GM23248 (cell line): ENCODE measurements at places on chromosomes 6 and 20. TPM values are rescaled to one million over a fixed set of nuclear protein-coding genes. Genes with fewer than 3 reads are reported as not detected.

The PNLDC1 gene
- not detected in 2 replicates for polyA plus RNA-seq

The BMP6 gene
- 1.3 and 2.0 TPM in 2 replicates for polyA plus RNA-seq

GRCh38 chr6:1584996-1585668, 24.6 kb upstream of the FOXC1 start:
- no peak for DNase-seq
- H3K27ac ChIP-seq, result no peak overlapping the region
- peaks cover 38% of the 10 kb centered on the region for H3K27me3 ChIP-seq
- H3K36me3 ChIP-seq, result no peaks in the 10 kb centered on the region

GRCh38 chr6:14981960-14982359, 263.9 kb upstream of the JARID2 start:
- H3K36me3 ChIP-seq, result no peaks in the 10 kb centered on the region
- DNase-seq, result no peak
- H3K4me3 ChIP-seq, result no peak overlapping the region

DNA sequence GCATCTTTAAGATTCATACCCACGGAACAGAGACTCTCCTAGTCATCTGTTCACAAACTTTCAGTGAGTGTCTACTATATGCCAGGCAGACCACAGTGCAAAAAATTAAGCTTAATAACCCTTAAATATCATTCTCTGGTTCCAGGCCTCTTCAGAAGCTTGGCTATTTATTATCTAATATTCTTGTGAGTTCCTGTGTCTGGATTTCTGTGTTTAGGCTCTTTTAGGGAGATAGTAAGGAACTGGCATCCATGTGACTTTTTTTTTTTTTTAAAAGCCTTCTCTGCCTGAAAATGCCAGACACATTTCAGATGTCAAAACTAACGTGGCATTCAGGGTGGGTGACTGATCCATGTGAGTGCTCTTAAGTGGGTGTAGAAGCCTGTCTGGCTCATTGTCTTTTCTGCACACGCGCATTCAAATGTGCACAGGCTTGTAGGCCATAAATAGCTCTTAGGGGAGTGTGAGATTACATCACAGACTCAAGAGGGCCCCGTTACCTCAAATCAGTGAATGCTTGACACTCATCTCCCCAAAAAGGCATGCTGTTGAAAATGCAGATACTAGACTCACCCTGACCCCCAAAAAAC, 141.9 kb downstream of the GMPR start:
- H3K4me3 ChIP-seq, result no peak overlapping the region
- H3K27ac ChIP-seq, result no peak overlapping the region
- no peak for DNase-seq
- no peaks in the 10 kb centered on the region for H3K36me3 ChIP-seq
- no peaks in the 10 kb centered on the region for H3K27me3 ChIP-seq

GRCh38 chr6:144298194-144298593, 13.1 kb downstream of the UTRN start:
- H3K4me1 ChIP-seq, result peaks cover 29% of the 10 kb centered on the region
- H3K27ac ChIP-seq, result no peak overlapping the region

DNA sequence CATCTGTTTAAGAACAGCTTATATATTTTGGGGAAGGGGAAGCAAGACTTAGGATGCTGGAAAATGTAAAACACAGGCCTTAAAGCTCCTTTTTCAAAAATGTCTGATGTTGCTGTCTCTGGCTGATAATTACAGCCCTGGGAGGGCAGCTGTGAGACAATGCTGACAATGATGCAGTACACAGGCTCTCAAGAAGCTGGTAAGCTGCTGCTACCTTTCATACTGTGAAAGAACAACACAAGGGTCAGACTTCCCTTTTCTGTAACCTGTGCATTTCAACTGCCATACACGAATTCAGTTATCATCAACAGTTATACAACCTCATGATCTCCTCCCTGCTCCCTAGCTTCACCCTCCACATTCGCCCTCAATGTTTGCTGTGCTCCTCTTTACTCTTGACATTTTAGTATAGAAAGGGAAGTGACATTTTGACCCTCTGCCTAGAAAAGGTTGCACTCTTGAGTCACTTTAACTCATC, 25.2 kb downstream of the MAP7 start:
- H3K36me3 ChIP-seq, result no peaks in the 10 kb centered on the region
- H3K4me1 ChIP-seq, result peaks cover 14% of the 10 kb centered on the region; the same call in 1 of the 2 replicates
- H3K4me3 ChIP-seq, result no peak overlapping the region
- H3K27me3 ChIP-seq, result no peaks in the 10 kb centered on the region

- H3K27me3 ChIP-seq, result no peaks in the 10 kb centered on the region
- peaks cover 24% of the 10 kb centered on the region for H3K4me1 ChIP-seq
- H3K4me3 ChIP-seq, result no peak overlapping the region
- DNase-seq, result no peak
- H3K27ac ChIP-seq, result no peak overlapping the region
These were observed 158.9 kb downstream of the LY86 start for GRCh38 chr6:6747371-6747770.

- no peak overlapping the region for H3K27ac ChIP-seq
- H3K4me1 ChIP-seq, result no peaks in the 10 kb centered on the region
- H3K4me3 ChIP-seq, result no peak overlapping the region
- DNase-seq, result no peak
- H3K27me3 ChIP-seq, result peaks cover 61% of the 10 kb centered on the region
These were observed 43.2 kb downstream of the YTHDF1 start for GRCh38 chr20:63172726-63173125.

DNA sequence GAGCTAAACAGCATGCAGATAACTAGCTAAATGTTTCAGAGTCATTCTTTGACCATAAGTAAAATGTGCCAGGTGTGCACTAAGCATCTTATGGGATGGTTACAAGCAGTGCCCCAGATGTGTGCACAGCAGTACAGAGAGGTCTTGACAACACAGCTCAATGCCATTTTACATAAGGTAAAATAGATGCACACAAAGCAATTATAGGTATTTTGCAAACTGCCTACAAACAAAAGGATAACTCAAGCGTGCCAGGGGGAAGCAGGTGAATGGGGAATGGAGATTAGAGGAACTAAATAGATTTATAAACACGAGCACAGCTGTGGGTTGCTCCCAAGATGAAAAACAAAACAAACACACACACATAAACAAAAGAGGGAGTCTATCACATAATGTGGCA, 64.8 kb downstream of the SLC2A10 start:
- no peak overlapping the region for H3K27ac ChIP-seq
- no peak overlapping the region for H3K4me3 ChIP-seq
- H3K36me3 ChIP-seq, result no peaks in the 10 kb centered on the region
- DNase-seq, result no peak
